AG08395 (cell line): ENCODE measurements at places on chromosomes 2 and 18.
A peak's percentile ranks its signal among the peaks of the same experiment; 100 is the strongest.

DNA sequence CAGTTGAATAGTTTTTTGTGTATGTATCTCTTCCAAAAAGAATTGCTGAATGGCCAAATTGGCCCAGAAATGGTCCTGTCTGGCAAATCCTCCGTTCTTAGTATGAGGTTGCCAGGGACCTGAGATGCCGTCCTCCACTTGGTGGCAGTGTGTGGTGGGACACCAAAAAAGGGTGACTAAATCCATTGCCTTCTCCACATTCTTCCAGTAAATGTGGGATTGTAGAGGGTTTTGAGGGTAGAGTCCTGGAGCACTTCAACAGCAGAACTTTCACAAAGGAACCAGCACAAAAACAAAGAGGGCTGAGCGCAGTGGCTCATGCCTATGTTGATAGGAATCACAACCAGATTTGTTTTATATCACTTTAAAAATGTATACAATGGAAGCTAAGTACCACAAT is 199.9 kb downstream of the BCL2 start:
- peak; percentile 63 for DNase-seq

DNA sequence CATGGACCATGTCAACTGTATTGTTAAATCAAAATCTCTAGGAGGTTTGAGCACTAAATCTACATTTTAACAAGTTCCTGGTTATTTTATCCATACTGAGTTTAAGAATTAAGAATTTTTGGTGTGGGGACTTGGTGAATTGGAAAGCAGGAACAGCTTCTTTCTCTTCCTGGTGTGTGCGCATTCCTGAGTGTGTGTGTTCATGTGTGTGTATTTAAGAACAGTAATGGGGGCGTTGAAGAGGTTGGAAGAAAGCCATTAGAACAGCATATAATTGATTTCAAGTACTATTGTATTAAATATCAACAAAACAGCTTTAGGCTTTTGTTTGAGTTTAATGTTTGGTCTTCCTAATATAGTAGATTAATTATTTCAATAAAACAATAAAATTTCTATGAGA is 801.3 kb upstream of the ID2 start:
- no peak for DNase-seq

- peak; percentile 72 for DNase-seq
Measured at GRCh38 chr18:48781163-48781987, 169.4 kb downstream of the SMAD7 start.

GRCh38 chr2:173963323-173963816 is 1.8 kb downstream of the SP3 start:
- peak; percentile 53 for DNase-seq

GRCh38 chr2:158113741-158114295 is 12.1 kb downstream of the UPP2 start:
- DNase-seq, result no peak

DNA sequence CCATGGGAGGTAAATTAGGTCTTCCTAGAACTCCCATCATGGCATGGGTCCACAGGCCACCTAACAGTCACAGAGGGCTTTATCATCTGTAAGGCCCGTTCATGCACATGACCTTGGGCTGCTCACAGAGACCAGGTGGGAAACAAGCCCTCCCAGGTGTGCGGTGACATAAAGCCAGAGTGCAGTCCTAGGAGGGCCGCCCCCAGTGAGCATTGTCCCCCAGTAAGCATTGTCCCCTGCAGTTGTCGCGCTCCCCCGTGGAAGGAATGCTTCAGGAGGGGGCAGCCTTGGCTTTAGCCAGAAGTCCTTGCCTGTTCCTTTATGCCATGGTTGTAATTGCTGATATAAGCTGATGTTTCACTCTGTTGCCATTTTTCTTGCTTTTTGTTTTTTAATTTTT is 41.7 kb upstream of the LYPD6B start:
- no peak for DNase-seq

- DNase-seq, result no peak
Measured at GRCh38 chr18:63113899-63114565, 205.5 kb downstream of the BCL2 start.

- DNase-seq, result no peak
Measured at GRCh38 chr2:69714024-69714423, 27.9 kb upstream of the ANXA4 start.

- DNase-seq, result no peak
Measured at GRCh38 chr2:7559791-7560190, 642.6 kb downstream of the RNF144A start.

DNA sequence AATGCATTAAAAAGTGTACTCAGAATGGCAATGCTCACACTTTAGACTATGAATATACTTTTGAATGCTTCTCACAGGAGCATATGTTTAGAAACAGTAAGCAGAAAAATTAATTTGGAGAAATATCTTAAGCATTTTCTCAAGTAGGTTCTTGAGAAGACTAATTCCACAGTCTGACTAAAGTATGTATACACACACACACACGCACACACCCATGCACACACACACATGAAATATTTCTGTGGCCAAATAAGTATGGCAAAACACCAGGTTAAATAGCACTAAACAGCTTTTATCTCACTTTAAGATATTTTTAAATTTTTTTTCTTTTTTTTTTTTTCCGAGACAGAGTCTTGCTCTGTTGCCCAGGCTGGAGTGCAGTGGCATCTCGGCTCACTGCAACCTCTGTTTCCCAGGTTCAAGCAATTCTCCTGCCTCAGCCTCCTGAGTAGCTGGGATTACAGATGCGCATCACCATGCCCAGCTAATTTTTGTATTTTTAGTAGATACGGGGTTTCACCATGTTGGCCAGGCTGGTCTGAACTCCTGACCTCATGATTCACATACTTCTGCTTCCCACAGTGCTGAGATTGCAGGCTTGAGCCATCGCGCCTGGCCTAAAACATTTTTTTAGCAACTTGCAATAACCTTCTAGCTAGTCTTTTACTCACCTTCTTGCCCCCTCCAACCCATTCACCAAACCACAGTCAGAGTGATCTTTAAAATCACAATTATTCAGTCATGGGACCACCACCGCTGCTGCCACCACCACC is 67.5 kb upstream of the SCG2 start:
- DNase-seq, result no peak

DNA sequence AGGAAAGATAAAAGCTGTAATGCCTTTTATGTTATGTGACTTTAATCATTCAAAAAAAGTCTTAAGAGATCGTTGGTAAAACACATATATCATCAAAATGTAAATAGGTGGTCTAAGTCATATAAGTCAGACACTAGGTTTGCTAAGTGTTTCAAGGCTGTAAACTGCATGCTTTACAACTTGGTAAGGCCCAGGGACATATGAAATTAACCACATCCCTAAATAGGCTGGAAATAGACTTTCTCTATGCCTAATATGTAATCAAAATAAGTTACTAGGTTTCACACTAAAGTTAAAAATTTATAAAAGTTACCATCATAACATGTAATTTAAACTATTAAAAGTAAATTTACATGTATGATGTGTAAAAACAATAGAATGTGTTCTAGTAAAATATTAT is 946.3 kb upstream of the LRATD1 start:
- DNase-seq, result no peak

GRCh38 chr2:106562268-106563186 is 75.4 kb downstream of the CD8B2 start:
- DNase-seq, result no peak
